ENCODE measurements at places on chromosomes 3 and 15.
A peak's percentile ranks its signal among the peaks of the same experiment; 100 is the strongest.

DNA sequence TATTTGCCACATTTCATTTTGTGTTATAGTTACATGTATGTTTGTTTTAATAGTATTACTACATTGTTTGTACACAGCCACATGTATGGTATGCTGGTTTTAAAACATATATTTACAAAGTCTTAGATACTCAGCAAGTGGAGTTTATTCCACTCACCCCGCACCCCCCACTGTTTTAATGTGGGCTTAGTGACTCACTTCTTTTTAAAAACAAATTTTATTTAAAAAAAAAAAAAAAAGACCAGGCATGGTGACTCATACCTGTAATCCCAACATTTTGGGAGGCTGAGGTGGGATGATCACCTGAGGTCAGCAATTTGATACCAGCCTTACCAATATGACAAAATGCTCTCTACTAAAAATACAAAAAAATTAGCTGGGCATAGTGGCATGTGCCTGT, 26.9 kb upstream of the TJP1 start:
- no peak for DNase-seq

DNA sequence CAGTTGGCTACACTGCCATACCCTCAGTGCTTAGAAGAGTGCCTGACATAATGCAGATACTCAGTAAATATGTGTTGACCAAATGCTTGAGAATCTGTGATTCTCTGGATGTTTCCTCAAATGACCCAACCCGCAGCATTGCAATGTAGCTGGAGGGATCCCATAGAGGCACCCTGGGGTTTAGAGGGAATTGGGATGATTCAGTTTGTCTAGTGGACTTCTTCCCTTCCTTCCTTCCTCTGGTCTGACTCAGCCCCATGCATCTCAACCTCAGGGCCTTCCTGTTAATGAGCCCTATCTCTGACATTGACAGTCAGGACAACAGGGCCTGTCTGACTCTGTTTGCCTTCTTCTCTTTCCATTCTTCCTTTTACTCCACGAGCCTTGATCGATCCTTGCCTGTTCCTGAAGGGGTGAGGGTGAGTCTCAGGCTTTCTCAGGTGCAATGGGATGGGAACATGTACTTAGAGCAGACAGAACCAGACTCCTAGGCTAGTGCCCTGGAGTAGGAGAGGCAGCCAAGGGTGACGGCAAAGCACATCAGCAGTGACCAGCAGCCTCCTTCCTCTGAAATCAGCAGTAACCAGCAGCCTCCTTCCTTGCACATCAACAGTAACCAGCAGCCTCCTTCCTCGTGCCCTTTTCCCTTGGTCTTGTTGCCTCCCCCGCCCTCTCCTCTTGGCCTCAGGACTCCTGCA, 78.2 kb downstream of the DGKG start:
- DNase-seq: peak; percentile 89

- DNase-seq: peak; percentile 87
Measured at GRCh38 chr3:9340472-9340902, 22.4 kb upstream of the THUMPD3 start.

- peak; percentile 5 for DNase-seq
Measured at GRCh38 chr3:32105291-32106131, 909 bp upstream of the GPD1L start.

DNA sequence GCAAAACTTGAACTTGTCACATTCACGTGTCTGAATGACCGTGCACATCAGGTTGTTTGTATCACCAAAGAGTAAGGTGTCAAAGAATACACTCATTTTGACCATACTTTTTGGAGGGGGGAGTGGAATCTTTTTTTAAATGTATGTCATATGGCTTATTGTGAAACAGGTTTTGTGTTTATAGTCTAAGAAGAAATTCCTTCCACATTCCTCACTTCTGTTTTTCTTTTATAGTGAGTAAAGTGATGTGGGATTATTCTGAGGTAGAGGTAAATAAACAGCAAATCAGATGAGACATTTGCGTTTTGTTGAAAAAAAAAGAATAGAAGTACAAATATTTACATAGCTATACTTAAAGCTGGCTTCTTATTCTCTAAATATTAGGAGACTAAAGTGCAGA, 33.0 kb downstream of the SRP14 start:
- peak; percentile 33 for DNase-seq

DNA sequence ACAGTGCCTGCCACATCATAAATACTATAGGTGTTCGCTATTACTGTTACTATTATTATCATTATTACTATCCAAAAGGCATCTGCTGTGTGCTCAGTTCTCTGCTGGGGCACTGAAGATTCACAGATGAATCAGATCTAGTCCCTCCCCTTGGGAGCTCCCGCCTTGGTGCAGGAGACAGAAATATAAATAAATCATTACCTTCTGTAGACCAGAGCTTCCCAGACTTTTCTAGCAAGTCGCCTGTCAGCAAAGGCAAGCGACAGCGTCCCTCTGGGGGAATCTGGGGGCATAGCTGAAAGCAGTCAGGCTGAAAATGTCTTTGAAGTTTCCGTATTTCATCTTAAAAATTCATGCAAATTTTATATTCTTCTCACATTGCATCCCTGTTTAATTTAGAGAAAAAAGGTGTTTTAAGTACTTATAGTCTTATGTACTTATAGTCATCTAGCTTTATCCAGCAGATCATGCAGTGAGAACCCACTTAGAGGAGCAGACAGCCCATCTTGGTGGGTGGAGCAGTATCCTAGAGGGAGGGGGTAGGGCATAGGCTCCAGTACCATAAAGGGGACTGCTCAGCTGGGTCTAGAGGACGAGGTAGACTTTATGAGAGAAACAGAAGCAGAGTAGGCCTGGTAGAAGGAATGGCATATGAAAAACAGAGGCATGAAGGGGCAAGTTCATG, 10.4 kb upstream of the BRPF1 start:
- DNase-seq: no peak

DNA sequence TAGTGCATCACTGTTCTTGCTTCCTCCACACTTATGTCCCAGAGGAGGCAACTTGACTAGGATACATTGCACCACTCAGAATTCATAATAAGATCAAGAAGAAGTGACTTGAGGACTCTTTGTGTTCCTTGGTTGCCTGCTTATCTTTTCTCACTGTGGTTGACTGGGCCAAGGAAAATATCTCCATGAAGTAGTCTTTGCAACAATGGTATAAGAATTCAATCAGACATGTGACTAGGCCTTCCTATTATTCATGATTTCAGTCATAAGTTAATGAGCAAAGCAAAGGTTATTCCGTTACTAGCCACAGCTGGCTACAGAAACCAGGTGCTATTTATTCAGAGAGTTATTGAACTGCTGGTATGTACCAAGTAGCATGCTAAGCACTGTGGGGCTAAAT, 359.3 kb downstream of the RORA start:
- DNase-seq: no peak

- DNase-seq: peak; percentile 67
Measured at GRCh38 chr3:170584585-170585007, 1.3 kb downstream of the SLC7A14 start.

DNA sequence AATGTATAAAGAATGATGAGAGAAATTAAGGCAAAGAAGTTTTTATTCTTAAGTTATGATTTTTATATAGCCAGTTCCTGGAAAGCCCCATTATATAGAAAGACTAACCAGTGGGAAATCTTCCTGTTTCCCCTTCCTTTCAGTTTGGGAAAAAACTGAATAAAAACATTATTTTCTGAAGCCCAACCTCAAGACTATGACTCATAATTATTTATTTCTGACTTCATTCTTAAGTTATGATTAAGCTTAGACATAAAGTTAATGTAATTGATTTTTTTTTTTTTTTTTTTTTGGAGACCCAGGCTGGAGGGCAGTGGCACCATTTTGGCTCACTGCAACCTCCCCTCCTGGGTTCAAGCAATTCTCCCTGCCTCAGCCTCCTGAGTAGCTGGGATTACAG, 55.8 kb downstream of the TRPC1 start:
- peak; percentile 13 for DNase-seq

GRCh38 chr3:45872569-45872968, 13.8 kb upstream of the CCR9 start:
- no peak for DNase-seq

GRCh38 chr3:10516544-10517452, 11.4 kb upstream of the ATP2B2 start:
- no peak for DNase-seq

- DNase-seq: no peak
Measured at GRCh38 chr15:40796512-40796911, 10.4 kb upstream of the ZFYVE19 start.

GRCh38 chr3:4763604-4764247, 215.5 kb upstream of the BHLHE40 start:
- no peak for DNase-seq

GRCh38 chr15:29692527-29692926, 129.7 kb downstream of the TJP1 start:
- DNase-seq: no peak

- DNase-seq: no peak
Measured at GRCh38 chr15:52858782-52859176, 68.6 kb upstream of the ONECUT1 start.

- peak; percentile 25 for DNase-seq
Measured at GRCh38 chr3:174397848-174398247, 461.3 kb upstream of the NAALADL2 start.
